ENCODE measurements at places on chromosomes 5 and 9.

GRCh38 chr9:33147416-33148169 lies 19.5 kb downstream of the B4GALT1 start:
- no peak for DNase-seq

GRCh38 chr5:5678909-5679308 lies 256.4 kb downstream of the ICE1 start:
- no peak for DNase-seq

DNA sequence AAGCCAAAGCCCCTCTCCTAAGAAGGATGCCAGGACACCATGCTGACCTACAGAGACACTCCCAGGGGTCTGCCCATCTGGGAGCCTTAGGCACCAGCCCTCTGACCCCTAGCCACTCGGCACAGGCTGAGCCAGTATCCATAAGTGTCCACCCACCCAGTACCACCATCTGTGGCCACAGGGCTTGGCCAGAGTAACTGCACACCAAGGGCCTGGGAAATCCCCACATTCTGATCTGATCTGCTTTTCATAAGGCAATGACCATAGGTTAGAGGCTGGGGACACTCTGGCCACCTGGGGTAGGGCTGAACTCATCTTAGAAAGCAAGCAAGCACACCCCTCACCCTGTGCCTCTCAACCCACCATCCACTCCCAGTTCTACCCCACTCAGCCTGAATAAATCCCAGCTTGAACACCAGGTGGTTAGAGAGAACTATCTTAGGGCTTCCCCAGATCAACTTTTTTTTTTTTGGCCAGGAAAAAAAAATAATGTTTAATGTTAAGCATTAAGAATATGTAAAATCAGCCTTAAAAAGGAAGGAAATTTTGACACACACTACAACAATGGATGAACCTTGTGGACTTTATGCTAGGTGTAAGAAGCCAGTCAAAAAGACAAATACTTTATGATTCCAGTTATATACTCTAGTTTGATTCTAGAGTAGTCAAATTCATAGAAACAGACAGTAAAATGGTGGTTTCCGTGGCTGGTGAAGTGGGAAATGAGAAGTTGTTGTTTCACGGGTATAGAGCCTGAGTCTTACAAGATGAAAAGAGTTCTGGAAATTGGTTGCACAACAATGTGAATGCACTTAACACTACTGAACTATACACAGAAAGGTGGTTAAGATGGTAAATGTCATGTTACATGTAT lies 6.2 kb downstream of the GNPDA1 start:
- DNase-seq: no peak

- no peak for DNase-seq
These were observed 1318.3 kb upstream of the DMAC1 start for GRCh38 chr9:9117866-9118265.
